Hematopoietic multipotent progenitor cell treated with erythropoietin and hydrocortisone succinate and interleukin-3 and kit ligand, for 4 days (in vitro differentiated cells): ENCODE measurements at places on chromosomes 2 and 18.
A peak's percentile ranks its signal among the peaks of the same experiment; 100 is the strongest.

DNA sequence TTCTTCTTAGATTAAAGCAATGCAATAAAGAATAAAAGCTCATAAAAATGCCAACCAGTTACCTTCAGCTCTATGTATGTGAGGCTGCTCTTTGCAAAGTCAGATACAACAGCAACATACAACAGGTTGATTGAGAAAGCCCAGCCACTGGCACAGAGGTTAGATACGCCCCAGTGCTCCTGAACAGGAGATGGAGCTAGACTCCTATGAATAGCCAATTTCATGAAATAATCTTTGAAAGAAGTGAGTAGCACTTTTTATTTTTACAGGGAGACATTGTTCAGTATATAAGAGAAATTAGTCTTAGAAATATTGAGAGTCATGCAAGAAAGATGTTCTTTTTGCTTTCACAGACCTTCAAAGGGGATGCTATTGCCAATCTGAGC, 362.4 kb upstream of the MEX3C start:
- DNase-seq, result no peak

- peak; percentile 41 for DNase-seq
Observed at GRCh38 chr18:8706791-8707555, 1.6 kb downstream of the MTCL1 start.

DNA sequence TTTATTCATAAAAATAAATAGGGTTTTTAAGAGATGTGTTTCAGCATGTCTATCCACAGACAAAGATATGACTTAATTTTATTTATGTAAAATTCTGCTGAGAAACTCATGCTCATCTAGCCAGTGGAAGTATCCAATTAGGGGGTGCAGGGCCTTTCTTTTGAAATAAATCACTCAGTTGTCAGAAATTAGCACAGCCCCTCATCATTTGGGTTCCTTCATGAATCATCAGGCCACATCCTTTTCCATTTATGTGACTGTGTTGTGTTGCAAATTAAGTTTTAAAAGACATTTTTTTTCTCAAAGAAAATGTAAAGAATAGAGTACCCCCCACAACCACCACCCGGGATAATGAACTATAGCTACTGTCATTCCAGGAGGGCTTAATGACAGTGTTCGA, 185.8 kb downstream of the NRP2 start:
- DNase-seq, result peak; percentile 15

- no peak for DNase-seq
Observed at GRCh38 chr18:33184958-33185357, 255.6 kb downstream of the CCDC178 start.

- peak; percentile 90 for DNase-seq
Observed at GRCh38 chr2:237923481-237924163, 43.2 kb upstream of the UBE2F start.

DNA sequence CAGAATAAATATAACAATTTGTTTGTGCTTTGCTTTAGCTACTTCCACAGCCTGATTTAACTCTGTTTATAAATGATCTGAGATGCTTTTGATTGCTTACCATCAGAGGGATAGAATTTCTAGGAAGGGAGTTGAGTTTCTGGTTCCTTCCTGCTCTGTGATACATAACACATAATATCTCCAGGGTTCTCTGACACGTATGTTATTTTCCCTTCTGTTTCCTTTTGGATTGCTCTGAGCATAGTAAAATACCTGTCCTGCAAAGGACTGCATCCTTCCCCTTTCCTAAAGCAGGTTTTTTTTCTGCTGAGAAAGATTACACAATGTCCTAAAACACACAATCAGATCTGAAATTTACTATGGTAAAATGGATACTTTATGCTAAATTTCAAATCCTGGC, 76.1 kb downstream of the CABYR start:
- DNase-seq, result no peak

GRCh38 chr18:32346671-32347070, 124.0 kb downstream of the GAREM1 start:
- no peak for DNase-seq

GRCh38 chr2:236988690-236989624, 96.7 kb upstream of the COPS8 start:
- peak; percentile 15 for DNase-seq

DNA sequence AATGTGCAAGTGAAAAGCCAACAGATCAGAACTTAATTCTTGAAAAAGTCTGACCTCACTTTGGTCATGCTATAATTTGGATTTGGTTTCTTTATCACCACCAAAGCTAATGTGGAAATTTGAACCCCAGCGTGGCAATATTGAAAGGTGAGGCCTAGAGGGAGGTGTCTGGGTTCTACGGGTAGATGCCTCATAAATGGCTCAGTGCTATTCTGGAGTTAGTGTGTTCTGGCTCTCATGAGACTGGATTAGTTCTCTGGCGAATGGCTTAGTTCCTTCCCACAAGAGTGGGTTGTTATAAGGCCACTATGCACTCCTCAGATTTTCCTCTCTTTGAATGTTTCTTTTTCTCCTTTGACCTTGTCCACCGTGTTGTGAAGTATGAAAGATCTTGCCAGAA, 22.3 kb downstream of the ORC4 start:
- DNase-seq, result no peak

DNA sequence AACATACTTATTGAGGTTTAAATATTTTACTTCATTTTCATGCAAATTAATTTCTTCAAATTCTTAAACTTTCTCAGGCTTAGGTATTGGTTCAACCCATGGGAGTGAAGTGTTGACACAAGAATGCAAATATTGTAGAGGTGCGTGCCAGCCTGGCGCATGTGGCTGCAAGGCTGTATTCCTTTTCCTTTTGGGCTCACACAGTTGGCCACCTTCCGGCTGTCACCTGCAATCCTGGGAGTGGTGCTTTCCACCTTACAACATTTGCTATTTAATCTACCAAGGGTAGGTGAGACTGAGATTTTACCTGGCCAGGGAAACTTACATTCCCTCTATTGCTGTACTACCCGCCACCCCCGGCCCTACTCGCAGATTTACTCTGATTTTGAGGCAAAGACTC, 141.1 kb downstream of the DCC start:
- no peak for DNase-seq

- DNase-seq, result no peak
Observed at GRCh38 chr2:73307720-73308119, 14.4 kb upstream of the EGR4 start.

DNA sequence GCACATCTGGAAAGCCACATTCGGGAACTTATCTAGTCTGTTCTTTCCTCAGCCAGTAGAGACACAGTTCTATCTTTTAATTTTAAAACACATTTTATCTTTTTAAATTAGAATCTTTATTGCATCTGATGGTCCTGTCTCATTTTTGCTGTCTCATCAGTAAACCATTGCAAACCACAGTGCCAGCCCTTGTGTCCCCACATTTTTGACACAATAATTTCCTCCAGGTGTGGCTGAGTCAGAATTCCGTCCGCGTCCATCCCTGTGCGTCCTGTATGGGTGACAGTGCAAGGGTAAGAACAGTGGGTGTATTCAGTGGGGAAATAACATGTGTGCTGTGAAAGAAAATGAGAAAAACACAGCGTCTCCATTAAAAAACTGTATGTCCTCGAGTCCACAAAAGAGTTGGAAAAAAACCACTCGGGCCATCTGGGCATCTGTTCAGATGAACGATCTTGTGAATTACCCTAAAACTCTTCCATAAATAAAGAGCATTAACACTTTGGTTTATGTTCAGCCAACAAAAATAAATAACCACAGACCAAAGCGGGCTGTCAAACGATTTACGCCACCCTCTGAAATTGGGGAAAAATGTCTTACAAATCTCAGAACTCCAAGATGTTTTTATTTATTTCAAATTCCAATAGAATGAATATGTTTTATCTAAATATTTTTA, 137.3 kb downstream of the ZNF516 start:
- no peak for DNase-seq

DNA sequence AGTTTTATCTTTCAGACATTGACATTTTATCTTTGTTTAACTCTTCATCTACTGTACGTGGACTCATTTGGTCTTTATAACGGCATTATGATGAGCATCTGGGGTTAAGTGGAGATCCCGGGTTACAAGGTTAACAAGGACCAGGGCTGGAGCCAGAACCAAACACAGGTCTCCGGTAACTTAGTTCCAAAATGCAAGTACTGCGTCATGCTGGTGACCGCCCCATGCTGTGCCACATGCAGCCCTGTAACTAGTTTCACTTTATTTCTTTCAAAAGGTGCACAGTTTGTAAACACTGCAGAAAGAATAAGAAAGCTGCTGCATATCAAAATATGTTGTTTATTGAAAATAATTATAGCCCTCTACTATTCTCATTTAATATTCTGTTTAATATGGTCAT, 3.1 kb downstream of the SLC5A7 start:
- no peak for DNase-seq

DNA sequence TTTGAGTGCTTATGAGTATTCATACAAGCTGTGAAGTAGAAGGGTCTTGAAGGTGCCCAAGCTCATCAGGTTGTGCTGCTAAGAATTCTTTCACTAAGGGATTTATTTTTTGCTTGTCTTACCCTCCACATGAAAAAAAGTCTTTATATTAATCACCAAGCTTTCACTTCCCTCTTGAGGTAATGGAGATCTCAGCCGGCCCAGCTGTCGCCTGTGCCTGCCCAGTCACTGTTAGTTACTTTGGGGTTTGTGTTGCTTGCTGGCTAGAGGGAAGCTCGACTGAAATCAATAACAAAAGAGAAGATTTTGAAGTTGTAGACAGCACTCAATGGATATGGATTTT, 21.9 kb downstream of the MC2R start:
- DNase-seq, result no peak

- peak; percentile 60 for DNase-seq
Observed at GRCh38 chr18:79399275-79400081, 3.7 kb downstream of the NFATC1 start.

- DNase-seq, result no peak
Observed at GRCh38 chr2:226855787-226856186, 19.9 kb downstream of the RHBDD1 start.

DNA sequence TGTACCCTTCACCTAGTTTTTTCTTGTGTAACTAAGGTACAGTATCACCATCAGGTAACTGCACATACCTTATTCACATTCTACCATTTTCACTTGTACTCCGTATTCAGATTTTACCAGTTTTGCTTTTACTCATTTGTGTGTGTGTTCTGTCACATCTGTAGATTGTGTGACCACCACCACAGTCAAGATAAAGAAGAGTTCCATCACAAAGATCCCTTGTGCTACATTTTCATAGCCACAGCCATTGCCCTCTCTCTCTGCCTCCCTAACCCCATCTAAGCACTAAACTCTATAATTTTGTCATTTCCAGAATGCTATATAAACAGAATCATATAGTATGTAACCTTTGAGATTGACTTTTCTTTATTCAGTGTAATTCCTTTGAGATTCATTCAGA, 23.5 kb downstream of the DIS3L2 start:
- DNase-seq, result no peak

DNA sequence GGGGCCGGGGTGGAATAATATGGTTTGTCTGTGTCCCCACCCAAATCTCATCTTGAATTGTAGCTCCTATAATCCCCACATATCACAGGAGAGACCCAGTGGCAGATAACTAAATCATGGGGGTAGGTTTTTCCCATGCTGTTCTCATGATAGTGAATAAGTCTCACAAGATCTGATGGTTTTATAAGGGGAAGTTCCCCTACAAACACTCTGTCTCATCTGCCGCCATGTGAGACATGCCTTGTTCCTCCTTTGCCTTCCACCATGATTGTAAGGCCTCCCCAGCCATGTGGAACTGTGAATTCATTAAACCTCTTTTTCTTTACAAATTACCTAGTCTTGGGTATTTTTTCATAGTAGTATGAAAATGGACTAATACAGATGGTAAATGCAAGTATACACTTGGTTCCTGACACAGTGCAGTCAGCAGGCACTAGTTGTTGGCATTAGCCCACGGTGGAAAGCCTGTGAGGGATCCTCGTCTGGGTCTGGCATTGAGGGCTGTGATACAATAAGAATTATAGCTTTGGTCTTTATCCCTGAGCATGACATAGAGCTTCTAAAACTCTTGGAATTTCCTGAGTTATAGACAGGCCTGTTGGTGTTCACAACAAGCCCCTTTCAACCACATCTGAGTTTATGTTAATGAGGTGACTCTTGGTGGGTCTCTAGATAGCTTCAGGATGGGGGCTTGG, 135.8 kb downstream of the CABLES1 start:
- DNase-seq, result no peak
